ENCODE measurements at places on chromosomes 4 and X.

- no peak for DNase-seq
Observed at GRCh38 chr4:2105559-2105958, 46.4 kb downstream of the NAT8L start.

DNA sequence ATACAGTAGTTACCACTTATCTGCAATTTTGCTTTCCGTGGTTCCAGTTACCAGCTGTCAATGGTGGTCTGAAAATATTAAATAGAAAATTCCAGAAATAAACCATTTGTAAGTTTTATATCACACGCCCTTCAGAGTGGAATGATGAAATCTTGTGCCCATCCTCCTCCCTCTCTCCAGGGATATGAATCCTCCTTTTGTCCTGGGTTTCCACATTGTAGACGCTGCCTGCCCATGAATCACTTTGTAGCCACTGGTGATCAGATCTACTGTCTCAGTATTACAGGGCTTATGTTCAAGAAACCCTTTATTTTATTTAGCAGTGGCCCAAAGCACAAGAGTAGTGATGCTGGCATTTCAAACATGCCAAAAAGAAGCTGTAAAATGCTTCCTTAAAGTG is 198.6 kb downstream of the KCNIP4 start:
- no peak for DNase-seq

DNA sequence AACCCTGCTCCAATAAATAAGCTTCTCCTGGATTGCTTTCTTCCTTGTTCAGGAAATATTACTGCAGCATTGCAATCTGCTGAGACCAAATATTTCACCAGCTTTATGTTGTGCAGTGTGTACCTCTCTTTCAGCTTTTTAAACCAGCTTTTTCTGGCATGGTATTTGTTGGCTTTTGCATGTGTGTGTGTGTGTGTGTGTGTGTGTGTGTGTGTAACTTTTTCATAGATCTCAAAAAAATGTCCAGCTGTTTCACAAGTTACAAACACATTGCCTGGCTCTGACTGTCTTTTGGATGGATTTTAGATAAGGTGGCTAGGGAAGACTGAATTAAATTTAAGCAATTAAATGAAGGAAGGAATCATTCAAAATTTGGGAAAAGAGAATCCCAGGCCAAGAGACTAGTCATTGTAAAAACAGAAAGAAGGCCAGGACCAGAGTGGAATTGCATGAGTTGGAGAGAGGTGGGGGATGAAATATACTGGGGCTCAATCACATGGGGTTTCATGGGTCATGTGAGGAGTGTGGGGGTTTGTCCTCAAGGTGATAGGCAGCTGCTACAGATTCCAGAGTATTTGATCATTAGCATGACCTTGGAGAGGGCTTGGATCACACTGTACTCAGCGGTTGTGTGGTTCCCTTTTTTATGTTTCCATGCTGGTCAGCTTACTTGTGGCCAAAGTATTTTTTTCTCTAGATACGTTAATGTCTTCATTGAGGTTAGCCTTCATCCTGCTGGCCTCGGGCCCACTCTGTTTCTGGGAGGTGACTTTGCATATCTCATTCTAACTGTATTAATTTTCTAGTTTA is 357.7 kb upstream of the BOD1L1 start:
- no peak for DNase-seq

- DNase-seq: no peak
Observed at GRCh38 chrX:86604607-86605006, 456.4 kb downstream of the DACH2 start.

GRCh38 chr4:61605984-61606383 is 405.9 kb downstream of the ADGRL3 start:
- no peak for DNase-seq

GRCh38 chr4:174865418-174865985 is 36.5 kb upstream of the GLRA3 start:
- no peak for DNase-seq

DNA sequence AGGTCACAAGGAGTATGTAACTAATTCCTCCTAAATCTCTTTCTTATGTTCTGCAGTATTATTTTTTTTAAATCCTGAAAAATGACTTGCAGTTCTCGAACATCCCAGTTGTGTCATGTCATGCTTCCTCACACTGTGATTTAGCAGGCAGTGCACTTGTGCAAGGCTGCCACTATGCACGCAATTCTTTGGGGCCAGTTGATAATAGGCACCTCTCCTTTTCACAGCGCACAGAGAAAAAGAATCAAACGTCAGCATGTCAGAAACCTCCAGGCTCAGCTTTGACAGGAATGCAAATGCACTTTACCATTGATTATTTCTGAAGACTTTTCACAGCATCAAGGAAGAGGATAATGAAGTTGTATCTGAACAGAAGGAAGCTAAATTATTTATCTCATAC is 62.9 kb downstream of the FGF13 start:
- DNase-seq: no peak

DNA sequence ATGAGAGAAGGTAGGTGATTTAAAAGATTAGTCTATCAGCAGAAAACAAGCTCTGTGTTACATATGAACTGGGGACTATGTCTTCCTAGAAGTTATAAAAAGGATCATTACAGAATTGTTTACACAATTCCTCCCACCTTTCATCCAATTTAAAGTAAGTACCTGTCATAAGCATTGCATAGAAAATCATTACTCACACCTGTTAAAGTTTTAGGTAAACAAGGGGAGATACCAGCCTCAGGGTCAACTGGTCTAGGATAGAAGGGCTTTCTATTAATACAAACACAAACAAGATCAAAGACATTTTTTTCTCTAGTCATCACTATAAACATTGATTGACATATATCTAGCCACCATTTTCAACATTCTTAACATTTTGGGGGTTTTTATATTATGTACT is 333.9 kb downstream of the ARHGAP24 start:
- no peak for DNase-seq

DNA sequence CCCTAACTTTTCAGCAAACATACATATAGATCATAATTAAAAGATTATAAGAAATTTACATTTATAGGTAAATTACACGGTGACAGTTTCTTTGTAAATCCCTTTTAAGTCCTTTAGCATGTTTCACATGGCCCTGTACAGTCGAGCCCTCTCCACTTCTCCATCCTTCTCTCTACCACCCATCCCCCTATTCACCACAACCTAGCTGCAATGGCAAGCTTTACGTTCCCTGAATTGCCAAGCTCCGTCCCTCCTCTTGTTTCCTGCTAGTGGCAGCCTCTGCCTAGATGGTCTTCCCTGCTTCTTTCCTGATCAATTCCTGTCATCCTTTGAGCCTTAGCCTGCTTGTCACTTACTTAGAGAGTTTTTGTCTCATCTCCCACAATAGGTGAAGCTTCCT is 116.2 kb downstream of the TMA16 start:
- DNase-seq: no peak

GRCh38 chrX:46198858-46199257 is 346.4 kb downstream of the ZNF674 start:
- no peak for DNase-seq

- no peak for DNase-seq
Observed at GRCh38 chr4:53009824-53010223, 147.7 kb downstream of the RASL11B start.

- DNase-seq: no peak
Observed at GRCh38 chr4:100799761-100800539, 282.1 kb upstream of the EMCN start.

- DNase-seq: no peak
Observed at GRCh38 chr4:182451441-182451840, 208.2 kb downstream of the TENM3 start.

GRCh38 chr4:57023104-57023503 is 44.4 kb downstream of the POLR2B start:
- DNase-seq: no peak

DNA sequence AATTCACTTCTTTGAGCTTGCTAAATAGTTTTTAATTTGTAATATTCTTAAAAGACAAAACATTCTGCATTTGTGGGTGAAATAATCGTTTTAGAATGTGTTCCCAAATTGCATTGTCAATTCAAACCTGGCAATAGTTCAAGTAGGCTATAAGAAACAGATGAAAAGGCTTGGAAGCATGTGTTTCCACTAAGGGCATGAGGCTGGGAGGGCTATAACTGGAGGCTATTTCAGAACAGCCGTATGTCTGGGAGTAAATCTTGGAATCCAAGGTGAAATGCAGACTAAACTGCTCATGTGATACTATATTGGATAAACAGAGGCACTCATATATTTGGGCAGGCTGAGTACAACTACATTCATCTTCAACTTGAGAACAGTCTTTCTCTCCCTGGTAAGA is 117.4 kb upstream of the GRPR start:
- DNase-seq: no peak

- no peak for DNase-seq
Observed at GRCh38 chr4:40607221-40607620, 22.4 kb downstream of the RBM47 start.

- no peak for DNase-seq
Observed at GRCh38 chr4:154231806-154232478, 259.7 kb downstream of the DCHS2 start.

- no peak for DNase-seq
Observed at GRCh38 chr4:30028826-30029225, 691.3 kb upstream of the PCDH7 start.

DNA sequence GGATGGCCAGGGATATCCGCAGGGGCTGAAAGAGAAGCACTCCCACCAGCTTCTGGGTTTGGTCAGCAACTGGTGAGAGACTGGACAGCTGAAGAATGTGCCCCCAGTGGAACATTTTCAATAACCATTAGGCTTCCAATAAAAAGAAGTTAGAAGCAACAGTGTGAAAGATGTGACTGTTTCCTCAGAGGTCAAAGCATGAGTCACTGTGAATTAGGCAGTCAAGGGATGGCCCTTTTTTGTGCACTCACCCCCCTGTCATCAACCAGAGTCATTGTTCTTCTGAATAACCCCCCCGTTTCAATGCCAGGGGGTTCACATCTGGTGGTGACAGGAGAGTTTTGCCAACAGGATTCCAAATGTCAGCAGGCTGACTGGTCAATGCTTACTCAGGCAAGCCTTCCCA is 74.6 kb upstream of the SH3RF1 start:
- DNase-seq: no peak
